ENCODE measurements at places on chromosomes 6 and 20.
A peak's percentile ranks its signal among the peaks of the same experiment; 100 is the strongest.

DNA sequence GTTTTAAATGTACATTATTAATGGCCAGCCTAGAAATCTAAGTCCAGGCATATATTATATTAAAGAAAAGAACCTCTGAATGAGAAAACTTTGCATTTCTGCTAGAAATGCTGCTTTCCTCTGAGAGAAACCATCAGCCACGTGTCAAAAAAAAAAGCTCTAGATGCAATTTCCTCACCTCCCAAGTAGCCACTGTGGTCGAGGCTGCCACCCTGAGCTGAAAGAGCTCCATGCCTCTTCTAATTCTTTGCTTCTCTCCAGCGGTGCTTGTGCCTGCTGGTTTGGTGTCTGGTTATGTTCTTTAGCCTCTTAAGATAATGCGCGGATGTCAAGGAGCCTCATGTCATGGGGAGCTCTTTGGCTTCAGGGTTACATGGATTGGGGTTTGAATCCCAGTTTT is 316.0 kb downstream of the TFAP2C start:
- DNase-seq, result no peak

GRCh38 chr20:45359406-45360148 is 3.4 kb upstream of the SYS1 start:
- no peak for DNase-seq

DNA sequence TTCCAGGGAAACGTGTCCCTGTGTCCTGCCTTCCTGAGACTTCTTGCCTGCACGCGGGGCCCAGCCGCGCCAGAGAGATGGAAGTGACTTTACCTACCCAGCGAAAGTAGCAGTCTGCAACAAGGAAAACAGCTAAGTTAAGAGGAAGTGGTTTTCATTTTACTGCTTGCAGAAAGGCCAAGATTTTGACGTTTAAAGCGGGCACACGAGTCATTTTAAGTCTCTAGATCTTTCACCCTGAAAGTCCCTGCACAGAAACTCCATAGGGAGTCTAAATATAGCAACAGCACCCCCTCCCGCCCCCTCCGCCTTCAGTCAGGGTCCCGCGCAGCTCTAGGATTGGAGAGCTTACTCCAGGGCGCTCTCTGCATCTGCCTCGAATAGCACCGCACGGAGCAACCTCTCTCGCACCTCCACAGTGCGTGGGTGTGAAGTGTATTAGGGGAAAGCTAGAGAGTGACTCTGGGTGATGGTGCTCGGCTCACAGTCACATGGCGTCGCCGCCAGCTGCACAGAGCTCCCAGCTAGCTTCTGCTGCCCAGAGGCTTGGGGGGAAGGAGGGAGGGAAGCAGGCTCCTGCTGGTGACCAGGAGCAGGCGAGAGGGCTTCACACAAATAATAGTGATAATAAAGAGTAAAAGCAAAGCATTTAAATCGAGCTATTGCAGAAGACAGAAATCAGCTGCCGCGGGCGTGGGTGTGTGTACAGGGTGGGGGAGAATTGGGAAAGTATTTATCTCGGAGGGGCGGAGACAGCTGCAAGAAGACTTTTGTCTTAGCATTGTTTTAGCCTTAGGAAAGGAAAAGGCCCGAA is 1.8 kb upstream of the KCNQ5 start:
- DNase-seq, result peak; percentile 43

DNA sequence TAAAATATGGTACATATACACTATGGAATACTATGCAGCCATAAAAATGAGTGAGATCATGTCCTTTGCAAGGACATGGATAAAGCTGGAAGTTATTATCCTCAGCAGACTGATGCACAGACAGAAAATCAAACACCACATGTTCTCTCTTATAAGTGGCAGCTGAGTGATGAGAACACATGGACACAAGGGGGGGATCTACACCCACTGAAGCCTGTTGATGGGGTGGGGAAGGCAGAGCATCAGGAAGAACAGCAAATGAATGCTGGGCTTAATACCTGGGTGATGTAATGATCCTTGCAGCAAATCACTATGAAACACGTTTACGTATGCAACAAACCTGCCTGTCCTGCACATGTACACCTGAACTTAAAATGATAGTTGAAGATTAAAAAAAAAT is 71.3 kb downstream of the MANEA start:
- DNase-seq, result no peak

DNA sequence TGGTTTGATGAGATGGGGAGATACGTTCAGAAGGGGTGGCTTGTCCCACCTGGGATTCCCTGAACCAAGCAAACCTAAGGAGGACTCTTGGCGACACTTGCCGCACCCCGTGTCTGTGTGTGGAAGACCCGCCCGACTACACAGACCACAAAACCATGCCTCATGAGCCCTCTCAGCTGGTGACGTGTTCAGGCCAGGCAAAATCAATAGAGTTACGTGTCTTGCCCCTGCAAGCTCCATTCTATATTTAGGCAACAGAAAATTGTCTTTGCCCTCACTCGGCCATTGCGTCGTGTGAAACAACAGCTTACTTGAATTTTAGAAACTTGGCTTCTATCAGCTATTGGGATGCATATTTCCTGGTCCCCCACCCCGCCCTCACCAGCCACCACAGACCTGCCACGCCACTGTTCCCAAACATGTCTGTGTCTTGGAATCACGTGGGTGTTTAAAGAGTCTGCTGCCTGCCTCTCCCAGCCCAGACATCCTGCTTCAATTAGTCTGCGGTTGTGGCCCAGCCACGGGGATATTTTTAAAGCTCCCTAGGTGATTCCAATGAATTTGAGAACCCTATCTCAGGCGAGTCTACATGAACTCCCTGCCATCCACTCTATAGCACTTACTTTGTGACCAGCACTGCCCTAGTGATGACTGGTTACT is 279.2 kb upstream of the EXOC2 start:
- no peak for DNase-seq

- peak; percentile 61 for DNase-seq
Measured at GRCh38 chr6:16179970-16180431, 51.1 kb downstream of the MYLIP start.

Data from effector memory CD8-positive, alpha-beta T cell (primary cell).